ENCODE measurements at places on chromosomes 1 and 21. TPM values are rescaled to one million over a fixed set of nuclear protein-coding genes. Genes with fewer than 3 reads are reported as not detected.

- H3K27ac ChIP-seq: no peak overlapping the region
- H3K4me3 ChIP-seq: no peak overlapping the region
- no peaks in the 10 kb centered on the region for H3K36me3 ChIP-seq
- H3K27me3 ChIP-seq: no peaks in the 10 kb centered on the region
Observed at GRCh38 chr1:246695136-246695535, 29.1 kb upstream of the SCCPDH start.

- H3K4me1 ChIP-seq: peaks cover 6% of the 10 kb centered on the region
- H3K36me3 ChIP-seq: no peaks in the 10 kb centered on the region
- H3K27ac ChIP-seq: no peak overlapping the region
- DNase-seq: no peak
- H3K4me3 ChIP-seq: no peak overlapping the region
Observed at GRCh38 chr1:226428348-226428747, 20.5 kb upstream of the PARP1 start.

DNA sequence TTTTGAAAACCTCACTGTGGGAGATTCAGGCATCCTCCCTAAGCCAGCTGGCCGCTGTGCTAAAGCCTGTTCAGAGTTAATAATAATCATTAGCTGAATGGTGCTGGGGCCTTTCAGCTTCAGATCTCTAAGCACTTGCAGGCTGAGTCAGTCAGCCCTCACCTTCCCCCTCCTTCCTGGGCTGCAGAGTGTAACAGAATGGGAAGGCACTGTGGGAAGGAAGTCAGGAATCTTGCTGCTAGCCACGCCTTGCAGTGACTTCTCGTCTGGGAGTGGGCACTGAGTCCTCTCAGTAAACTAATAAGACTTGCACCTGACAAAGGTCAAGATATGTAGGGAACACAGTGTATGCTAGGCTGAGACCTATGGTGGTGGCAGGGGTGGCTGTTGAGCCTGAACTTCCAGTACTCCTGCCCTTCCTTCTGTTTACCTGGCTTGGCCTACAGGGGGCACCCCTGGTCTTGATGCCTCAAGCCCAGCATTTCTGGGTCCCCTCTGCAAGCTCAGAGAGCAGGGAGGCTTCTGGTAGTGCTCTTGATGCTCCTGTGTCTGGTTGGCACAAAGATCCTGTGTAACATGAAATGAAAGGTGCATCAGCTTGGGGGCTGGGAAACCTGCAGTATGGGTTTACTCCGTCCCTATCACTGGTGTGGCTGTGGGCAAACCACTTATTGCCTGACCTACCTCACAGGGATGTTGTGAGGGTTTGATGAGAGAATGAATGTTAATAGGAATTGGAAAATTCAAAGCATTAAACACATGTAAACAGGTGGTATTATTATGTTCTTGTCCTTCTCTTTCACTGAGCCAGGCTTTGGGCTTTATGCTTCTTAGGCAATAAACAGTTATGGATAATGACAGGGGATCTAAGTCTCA, 6.0 kb downstream of the CYB561D1 start:
- peak overlapping the region; percentile 99 for H3K27ac ChIP-seq
- no peaks in the 10 kb centered on the region for H3K27me3 ChIP-seq
- H3K4me3 ChIP-seq: no peak overlapping the region
- H3K4me1 ChIP-seq: peaks cover 88% of the 10 kb centered on the region
- DNase-seq: peak; percentile 77

The NECTIN4 gene
- 0.66 TPM for total RNA-seq

- peaks cover 2% of the 10 kb centered on the region for H3K4me1 ChIP-seq
- H3K36me3 ChIP-seq: no peaks in the 10 kb centered on the region
- peak overlapping the region; percentile 72 for H3K27ac ChIP-seq
- H3K4me3 ChIP-seq: peak overlapping the region; percentile 46
Observed at GRCh38 chr1:220879509-220880361, 492 bp downstream of the HLX start.

DNA sequence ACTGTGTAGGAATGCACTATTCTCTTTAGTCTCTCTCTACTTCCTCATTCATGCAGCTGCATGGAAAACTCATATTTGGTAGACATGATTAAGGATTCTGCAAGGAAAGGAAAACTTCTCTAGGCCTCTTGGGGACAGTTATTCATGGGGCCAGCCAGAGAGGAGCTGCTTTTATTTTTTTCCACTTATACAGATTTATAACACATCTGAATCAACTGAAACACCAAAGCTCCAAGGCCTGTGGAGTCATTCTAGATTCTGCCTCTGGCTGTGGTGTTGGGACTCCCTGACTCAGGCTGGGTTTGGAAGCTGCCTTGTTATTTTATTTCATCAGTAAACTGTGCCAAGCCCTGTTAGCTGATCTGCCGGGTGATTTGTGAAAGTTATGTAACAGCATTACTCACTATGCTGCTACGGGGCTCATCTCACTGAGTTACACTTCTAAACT, 83.9 kb upstream of the EDEM3 start:
- no peaks in the 10 kb centered on the region for H3K27me3 ChIP-seq
- no peaks in the 10 kb centered on the region for H3K36me3 ChIP-seq
- H3K4me3 ChIP-seq: no peak overlapping the region
- DNase-seq: peak; percentile 13

DNA sequence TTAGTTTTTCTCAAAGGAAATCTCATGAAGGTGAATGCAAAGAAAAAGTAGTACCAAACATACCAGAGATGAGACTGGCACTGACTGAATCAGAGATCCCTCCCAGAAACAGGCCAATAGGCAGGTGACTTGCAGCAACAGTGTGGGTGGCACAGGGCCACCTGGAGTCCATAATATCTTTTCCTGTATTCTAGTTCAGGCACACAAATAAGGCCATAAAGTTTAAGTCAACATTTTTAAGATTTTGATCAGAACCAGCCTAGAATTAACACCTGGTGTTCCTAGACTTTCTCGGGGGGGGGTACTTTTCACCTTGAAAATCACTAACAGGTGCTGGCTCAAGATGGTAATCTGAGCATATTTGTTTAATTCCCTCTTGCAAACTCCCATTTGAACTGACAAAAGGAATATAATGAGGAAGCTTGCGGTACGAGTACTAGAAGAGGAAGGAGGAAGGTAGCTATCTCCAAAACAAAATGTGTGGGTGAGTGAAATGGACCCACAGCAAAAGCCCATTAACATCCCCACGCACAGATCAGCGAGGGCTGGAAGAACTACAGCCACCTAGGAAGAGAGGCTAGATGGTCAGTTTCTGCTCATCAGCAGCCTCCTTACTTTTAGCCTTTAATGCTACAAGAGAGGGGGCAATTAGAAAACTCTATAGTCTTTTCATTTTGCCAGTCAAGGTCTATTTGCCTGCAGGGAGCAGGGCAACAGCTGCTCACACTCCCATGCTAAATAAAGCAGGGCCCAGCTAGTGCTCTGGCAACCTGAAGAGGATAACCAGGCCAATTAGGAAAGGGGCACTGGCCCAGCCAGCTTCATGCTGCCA, 18.9 kb downstream of the SDE2 start:
- DNase-seq: no peak
- H3K27ac ChIP-seq: no peak overlapping the region
- H3K27me3 ChIP-seq: no peaks in the 10 kb centered on the region
- H3K4me1 ChIP-seq: no peaks in the 10 kb centered on the region
- H3K4me3 ChIP-seq: no peak overlapping the region
- H3K36me3 ChIP-seq: peaks cover 48% of the 10 kb centered on the region

Measured in thymus (tissue), 14 donors.